ENCODE measurements at places on chromosomes 5 and 9.

GRCh38 chr9:92171822-92172221 is 56.6 kb upstream of the SPTLC1 start:
- DNase-seq = no peak

GRCh38 chr5:97918620-97919019 is 735.6 kb upstream of the RIOK2 start:
- DNase-seq = no peak

DNA sequence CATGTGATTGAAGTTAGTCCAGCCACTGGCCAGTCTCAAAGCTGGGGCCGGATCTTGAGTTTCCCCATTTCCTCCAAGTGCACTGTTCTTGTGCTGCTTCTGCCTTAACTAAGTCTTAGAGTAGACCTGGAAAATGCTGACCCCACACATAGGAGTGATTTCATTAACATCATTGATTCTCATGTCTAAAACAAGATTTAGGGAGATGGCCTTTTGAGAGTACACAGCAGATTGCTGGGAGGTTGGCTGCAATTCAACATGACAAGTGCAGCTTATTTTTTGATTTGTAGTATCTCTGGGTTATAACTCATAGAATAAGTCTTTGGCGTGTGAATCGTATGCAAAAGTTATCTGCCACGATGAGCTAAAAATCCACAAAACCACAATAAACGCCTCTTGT is 131.0 kb downstream of the CMYA5 start:
- no peak for DNase-seq

DNA sequence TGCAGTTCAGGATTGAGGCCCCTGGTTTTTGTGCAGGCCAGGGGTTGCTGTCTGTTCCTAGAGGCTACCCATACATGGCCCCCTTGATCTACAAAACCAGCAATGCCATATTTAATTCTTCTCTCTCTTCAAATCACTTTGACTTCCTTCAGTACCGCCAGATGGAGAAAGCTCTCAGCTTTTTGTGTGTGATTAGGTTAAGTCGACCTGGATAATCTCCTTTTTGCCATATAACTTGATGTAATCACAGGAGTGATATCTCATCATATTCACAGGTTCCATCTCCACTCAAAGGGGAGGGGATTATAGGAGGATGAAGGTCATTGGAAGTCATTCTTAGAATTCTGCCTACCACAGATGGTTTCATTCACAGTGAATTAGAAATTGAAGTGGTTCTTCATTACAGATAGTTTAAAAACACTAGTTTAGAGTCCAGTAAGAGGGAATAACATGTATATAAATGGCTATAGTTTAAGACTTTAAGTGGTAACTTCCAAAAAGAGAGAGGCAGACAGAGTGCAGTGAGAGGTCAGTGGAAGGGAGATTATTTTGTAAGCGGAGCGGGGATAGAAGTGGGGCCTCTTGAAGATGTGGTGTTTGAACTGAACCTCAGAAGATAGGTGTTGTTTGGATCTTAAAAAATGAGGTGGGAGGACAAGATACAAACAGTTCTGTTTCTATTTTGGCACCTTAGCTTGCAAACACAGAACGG is 85.9 kb downstream of the GALNT10 start:
- no peak for DNase-seq

DNA sequence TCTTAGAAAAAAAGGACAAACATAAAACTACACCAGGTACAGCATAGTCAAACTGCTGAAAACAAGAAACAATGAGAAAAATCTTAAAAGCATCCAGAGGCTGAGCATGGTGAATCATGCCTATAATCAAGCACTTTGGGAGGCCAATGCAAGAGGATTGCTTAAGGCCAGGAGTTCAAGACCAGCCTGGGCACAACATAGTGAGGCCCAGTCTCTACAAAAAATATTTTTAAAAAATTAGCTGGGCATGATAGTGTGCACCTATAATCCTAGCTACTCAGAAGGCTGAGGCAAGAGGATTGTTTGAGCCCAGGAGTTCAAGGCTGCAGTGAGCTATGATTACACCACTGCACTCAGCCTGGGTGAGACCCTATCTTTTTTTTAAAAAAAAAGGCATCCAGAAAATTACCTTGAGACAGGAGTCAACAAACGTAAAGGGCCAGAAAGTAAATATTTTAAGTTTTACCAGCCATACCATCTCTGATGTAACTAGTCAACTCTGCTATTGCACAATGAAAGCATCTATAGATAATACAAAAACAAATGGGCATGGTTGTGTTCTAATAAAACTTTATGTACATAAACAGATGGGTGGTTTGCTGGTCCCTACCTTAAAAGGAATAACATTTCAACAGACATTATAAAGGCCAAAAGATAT is 19.8 kb downstream of the AP3B1 start:
- no peak for DNase-seq

DNA sequence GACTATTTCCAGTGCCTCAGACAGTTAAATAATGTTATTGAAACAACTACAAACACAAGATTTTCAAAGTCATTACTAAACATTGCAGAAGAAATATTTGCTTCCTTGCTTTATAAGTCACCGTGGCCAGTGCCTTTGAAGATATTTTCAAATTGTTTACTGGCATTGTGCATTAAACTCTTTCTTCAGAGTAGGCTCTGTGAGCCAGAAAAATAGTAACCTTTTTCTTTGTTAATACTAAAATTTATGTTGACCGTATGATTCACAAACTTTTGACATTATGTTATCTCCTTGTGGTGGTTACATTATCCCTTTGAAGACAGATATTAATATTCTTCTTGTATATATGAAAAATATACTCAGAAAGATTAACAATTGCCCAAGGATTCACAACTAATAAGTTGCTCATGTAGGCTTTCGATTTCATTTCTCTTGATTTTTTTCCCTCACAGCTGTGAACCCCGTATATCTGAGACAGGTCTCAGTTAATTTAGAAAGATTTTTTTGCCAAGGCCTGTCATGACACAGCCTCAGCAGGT is 140.1 kb downstream of the NR3C1 start:
- no peak for DNase-seq

DNA sequence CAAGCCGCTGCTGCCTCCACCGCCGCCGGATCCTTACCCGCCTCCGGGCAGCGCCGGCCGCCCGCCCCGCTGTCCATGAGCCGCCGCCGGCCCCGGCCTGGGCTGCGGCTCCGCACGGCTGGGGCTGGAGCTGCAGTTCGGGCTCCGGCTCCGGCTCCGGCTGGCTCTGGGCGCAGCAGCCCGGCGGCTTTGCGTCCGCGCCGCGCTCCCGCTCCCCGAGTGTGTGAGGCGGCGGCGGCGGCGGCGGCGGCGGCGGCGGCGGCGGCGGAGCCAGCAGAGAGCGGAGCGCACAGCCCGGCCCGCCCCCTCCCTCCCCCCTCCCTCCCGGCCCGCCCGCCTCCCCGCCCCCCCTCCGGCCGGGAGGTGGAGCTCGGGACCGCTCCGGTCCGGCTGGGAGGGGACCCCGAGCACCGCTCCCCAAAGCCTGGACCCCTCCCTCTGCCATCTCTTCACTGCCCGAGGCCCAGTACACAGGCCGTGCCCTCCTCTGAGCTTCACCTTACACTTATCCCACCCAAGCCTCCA is at the start of gene PCDH1:
PCDH1 (minus strand) TSS at position 225 of the 525 bp plus-strand sequence; CDS start at position 77, 148 bp downstream.
- DNase-seq = no peak

DNA sequence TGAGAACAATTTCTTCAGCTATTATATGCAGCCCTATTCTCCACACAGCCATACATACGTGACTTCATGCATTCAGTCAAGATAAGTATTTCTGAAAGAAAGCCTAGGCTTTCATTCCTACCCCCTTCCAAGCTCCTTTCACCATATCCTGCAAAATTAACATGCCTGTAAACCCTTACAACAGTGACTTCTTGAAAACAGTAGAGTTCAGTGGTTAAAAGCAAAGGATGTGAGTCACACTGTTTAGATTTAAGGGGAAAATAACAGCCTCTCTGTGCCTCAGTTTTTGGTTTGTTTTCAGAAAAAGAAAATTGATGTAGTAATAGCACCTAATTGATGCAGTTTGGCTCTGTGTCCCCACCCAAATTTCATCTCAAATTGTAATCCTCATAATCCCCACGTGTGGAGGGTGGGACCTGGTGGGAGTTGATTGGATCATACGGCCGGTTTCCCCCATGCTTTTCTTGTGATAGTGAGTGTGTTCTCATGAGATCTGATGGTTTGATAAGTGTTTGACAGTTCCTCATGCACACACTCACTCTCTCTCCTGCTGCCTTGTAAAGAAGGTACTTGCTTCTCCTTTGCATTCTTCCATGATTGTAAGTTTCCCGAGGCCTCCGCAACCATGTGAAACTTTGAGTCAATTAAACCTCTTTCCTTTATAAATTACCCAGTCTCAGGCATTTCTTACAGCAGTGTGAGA is 264.8 kb downstream of the CETN3 start:
- DNase-seq = no peak

All from stimulated activated naive CD8-positive, alpha-beta T cell treated with anti-CD3 and anti-CD28 coated beads, Interleukin-15, amount 100 ng/mL, for 72 hours (primary cell).